Heart left ventricle (tissue), 16 donors: ENCODE measurements at places on chromosomes 7 and 10. TPM values are rescaled to one million over a fixed set of nuclear protein-coding genes. Genes with fewer than 3 reads are reported as not detected.

DNA sequence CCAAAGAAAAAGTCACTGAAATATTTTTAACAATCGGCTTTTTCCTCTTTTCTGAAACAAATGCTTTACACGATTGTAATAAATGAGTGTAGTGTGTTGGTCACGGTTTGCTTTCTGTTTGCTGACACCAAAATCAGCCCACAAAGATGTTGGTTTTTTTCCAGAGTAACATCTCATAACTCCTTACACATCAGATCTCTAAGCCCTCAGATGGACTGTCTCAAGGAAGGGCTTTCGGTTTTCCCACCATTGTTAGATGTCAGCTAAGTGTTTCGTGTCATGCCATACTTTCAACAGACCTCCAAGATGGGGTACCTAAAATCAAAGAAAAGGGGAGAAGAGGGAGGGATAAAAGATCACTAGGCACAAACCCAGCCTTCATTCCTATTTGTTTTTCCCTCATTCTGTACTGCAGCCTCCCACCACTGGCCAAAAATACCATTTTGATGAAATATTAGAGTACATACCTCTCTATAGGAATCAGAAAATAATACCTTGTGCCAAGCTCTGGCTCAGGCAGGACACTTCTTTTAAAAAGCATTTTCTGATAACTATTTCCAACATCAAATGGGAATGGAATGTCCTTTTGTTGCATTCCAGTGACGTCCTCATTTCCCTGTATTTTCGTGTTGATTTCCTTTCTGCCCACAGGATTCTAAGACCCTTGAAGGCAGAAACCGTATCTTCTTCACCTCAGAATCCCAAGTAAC is 159.1 kb downstream of the DGKI start:
- no peak overlapping the region for H3K4me3 ChIP-seq
- no peak for DNase-seq
- H3K27me3 ChIP-seq: no peaks in the 10 kb centered on the region
- H3K4me1 ChIP-seq: no peaks in the 10 kb centered on the region

- no peak for DNase-seq
Measured at GRCh38 chr7:28130277-28130676, 50.3 kb downstream of the JAZF1 start.

DNA sequence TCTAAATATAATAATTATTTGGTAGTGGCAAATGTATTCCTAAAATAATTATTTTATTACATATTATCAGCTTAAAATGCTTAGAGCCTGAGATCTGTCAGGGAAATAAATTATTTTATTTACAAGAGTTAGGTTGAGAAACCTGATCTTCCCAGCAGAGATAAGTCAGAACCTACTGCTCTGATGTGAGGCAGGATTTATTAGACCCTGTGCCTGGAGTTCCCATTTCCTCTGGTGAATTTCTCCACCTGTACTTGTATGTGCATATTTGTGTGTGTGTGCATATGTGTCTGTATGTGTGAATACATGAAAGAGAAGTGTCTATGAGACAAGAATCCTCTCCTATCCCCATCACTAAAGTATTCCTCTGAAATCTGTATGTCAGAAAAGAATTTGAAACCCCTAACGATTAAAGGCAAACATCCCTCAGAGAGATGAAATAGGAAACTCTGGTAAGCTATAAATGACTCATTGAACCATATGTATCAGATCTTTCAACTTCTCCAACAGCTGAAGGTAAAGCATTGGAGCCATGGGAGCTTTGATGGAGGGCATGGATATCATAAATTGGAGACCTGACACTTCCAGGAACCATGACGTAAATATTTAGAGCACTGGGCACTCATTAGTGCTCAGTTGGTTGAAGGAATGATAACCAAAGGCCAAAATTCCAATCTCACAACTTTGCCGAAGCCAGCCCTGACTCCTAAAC is 190.9 kb downstream of the XPNPEP1 start:
- H3K27ac ChIP-seq: no peak overlapping the region
- H3K27me3 ChIP-seq: no peaks in the 10 kb centered on the region
- H3K4me3 ChIP-seq: no peak overlapping the region
- H3K4me1 ChIP-seq: no peaks in the 10 kb centered on the region

DNA sequence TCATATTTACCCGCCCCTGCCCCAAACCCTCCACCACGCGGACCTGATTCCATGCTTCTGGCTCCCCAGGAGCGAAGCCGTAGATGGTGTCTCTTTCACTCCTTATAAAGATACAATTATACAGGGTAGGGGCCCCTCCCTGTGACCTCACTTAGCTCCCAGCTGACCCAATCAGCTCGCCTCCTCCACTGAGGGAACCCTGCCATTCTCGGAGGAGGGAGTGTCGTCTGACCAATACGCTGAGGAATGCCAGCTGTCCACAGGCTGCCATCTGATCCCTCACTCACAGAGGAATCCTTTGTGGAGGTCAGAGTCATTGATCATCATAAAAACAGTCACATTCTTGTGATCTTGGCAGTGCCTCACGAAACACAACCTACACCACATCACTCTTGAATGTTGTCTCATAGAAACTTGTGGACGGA is 67.5 kb upstream of the INSIG1 start:
- no peak overlapping the region for H3K27ac ChIP-seq
- no peaks in the 10 kb centered on the region for H3K27me3 ChIP-seq
- no peak overlapping the region for H3K4me3 ChIP-seq
- H3K36me3 ChIP-seq: no peaks in the 10 kb centered on the region
- DNase-seq: peak; percentile 51

DNA sequence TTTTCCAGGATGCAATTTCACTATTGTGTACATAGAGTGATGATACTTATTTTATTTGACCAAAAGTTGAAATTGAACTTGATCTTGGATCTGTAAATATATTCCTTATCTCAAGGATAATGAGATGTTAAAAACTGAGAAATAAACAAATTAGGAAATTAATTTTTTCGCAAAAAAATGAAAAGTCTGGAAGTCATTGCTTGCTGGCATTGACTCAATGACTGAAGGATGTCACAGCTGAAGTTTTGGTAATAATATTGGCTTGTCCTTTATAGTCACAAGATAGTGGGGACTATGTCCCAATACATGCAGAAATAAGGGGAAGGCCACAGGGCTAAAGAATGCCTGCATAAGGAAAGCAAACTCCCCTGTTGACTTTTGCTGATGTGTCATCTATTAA is 92.8 kb downstream of the FOXP2 start:
- DNase-seq: no peak
- H3K4me1 ChIP-seq: no peaks in the 10 kb centered on the region
- no peaks in the 10 kb centered on the region for H3K36me3 ChIP-seq

DNA sequence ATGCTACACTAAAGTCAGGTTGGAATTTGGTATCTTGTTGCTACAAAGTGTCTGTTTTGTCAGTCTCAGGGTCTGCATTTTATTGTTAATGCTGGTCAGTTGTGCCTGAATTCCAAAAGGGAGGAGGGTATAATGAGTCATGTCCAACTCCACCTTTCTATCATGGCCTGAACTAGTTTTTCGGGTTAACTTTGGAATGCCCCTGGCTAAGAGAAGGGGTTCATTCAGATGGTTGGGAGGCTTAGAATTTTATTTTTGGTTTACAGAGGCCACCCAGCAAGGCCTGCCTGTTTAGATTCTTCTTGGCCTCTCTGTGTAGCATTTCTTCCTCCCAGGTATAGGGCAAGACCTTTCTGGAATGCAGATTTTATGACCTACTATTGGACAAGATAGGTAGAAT is 93.2 kb downstream of the SKIDA1 start:
- H3K27me3 ChIP-seq: no peaks in the 10 kb centered on the region
- no peaks in the 10 kb centered on the region for H3K36me3 ChIP-seq
- no peak for DNase-seq
- no peak overlapping the region for H3K27ac ChIP-seq
- H3K4me3 ChIP-seq: no peak overlapping the region

DNA sequence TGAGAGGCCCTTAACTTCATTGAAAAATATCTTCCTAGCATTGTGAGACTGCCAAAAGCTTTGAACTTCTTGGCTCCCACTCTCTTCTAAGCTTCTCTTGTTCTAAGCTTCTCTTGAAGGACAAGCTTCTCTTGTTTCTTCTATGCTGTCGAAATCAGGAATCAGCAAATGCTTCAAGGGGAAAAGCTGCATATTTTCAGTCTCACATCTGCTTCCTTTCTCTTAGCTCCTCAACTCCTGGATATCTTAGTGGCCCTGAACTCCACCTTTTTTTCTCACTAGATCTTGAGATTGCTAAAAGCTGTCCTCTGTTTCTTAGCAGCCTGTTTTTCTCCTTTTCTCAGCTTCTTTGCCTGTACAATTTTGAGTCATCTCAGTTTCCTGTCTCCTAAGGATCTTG is 73.0 kb downstream of the NEUROD6 start:
- no peaks in the 10 kb centered on the region for H3K36me3 ChIP-seq
- no peaks in the 10 kb centered on the region for H3K4me1 ChIP-seq
- H3K4me3 ChIP-seq: no peak overlapping the region
- no peak overlapping the region for H3K27ac ChIP-seq

DNA sequence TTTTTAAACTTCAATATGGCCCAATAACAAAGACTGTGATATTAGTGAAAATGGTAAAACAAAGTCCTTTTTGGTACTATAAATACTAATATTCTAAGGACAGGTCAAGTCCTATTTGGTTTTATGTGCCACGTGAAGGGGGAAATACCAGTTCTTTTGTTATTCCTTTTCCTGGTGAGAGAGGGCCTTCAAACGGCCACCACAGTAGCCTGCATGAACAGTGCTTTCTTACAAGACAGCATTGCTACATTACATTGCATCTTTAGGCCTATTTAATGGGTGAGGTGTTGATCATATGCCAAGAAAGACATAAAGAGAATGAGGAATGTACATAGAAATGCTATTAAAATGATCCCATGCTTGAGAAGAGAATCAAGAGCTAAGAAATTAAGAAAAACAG is 214.8 kb downstream of the LRRTM3 start:
- H3K27ac ChIP-seq: no peak overlapping the region
- H3K36me3 ChIP-seq: no peaks in the 10 kb centered on the region
- H3K4me1 ChIP-seq: peaks cover 4% of the 10 kb centered on the region
- H3K4me3 ChIP-seq: no peak overlapping the region

GRCh38 chr7:44257618-44258422 is 57.0 kb downstream of the YKT6 start:
- H3K36me3 ChIP-seq: no peaks in the 10 kb centered on the region
- peaks cover 44% of the 10 kb centered on the region for H3K4me1 ChIP-seq
- no peaks in the 10 kb centered on the region for H3K27me3 ChIP-seq
- H3K4me3 ChIP-seq: no peak overlapping the region
- peak; percentile 89 for DNase-seq

DNA sequence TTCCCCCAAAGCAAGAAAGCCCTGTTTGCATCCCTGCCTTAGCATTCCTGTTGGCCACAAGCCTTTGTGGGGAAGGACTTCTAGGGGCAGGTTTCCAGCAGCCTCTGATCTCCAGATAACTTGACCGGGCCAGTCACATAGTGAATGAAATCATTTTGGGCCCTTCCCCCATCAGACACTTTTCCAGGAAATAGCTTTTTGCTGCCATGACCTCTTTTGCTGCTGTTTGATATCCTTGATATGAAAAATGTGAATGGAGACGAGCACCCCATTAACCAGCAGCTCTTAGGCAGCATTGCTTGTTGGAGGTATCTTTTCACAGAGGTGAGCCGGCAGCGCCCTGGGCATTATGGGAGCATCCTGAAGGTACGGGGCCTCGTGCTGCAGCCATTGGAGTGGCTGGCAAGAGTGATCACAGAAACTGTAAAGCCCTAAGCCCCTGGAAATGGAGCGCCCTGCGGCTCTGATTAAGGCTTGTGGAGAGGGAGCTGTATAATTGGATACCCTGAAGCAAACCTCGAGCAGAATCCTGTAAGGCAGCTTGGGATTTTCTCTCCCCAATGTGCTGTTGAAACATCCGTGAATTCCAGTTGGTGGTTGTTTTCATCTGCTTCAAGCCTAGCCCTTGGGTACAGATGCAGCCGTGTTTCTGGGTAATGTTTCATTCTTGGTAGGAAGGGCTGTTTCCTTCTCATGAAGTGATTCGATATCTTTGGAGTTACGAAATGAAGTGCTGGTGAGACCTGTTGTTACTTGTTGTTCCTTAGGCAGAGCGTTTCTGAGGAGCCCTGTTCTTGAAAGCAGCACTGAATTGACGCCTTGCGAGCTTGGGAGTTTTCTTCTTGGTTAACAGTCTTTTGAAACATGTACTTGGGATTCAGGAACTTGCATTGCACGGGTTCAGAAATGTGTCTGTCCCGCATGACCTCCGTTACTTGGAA is 179.0 kb downstream of the PTEN start:
- no peaks in the 10 kb centered on the region for H3K4me1 ChIP-seq
- H3K27ac ChIP-seq: peak overlapping the region; percentile 17
- H3K36me3 ChIP-seq: no peaks in the 10 kb centered on the region
- no peak overlapping the region for H3K4me3 ChIP-seq

Gene LIPK
- not detected for total RNA-seq

Gene LOXL4
- 1.0 TPM for total RNA-seq
